ENCODE measurements at places on chromosomes 4 and X. TPM values are rescaled to one million over a fixed set of nuclear protein-coding genes. Genes with fewer than 3 reads are reported as not detected.

The FHIP1A gene
- 0.90 TPM for total RNA-seq

The HSD17B11 gene
- total RNA-seq, result 16.5 TPM

The ZNF827 gene
- 17.3 TPM for total RNA-seq

The DRD5 gene
- total RNA-seq, result not detected

The DGKK gene
- not detected for total RNA-seq

The SERPINA7 gene
- not detected for total RNA-seq

The SATL1 gene
- total RNA-seq, result not detected

The SMPX gene
- total RNA-seq, result not detected

The MAGEC2 gene
- not detected for total RNA-seq

The TEX11 gene
- not detected for total RNA-seq

The SLC10A4 gene
- total RNA-seq, result not detected

The REELD1 gene
- not detected for total RNA-seq

- DNase-seq, result no peak
These were observed 180.0 kb downstream of the CFAP299 start for GRCh38 chr4:80515496-80515895.

DNA sequence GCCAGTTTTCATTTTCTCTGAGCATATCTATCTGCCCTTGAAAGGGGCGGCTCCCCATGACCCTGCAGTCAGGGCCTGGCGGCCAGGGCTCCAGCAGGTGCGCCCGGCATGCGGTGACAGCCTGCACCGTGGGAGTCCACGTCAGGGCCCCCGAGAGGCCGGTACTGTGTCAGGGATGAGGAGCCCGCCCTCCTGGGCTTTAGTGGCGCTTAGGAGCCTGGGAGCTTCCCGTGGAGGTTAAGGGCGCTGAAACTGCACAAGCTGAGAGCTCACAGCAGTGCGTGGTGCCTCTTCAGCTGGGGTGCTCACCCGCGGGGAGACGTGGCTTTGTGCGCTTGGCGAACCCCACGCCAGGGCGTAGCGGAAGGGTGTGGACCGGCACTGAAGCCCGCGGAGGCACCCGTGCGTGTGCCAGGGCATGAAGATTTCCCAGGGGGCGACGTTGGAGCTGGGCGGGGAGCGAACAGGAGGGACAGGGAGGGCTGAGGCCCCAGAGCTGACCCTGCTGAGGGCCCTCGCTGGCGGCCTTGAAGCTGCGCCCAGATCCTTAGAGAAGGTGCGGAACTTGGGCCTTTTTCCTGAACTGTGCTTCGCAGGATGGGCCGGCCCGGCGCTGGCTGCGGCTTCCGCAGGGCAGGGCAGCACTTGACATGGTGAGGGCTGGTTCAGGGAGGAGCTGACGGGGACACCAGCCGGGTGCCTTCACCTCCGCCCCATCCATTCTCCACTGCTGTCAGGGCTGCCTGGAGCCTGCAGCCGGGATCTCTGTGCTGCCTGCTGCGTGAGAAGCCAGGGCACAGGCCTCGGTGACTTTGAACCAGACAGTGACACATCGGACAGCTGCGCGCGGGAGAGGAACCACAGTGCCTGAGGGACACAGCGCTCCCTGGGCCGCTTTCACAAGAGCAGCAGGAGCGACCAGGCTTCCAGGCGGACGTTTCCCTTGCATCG, 32.9 kb downstream of the HTT-AS start:
- peak; percentile 70 for DNase-seq

DNA sequence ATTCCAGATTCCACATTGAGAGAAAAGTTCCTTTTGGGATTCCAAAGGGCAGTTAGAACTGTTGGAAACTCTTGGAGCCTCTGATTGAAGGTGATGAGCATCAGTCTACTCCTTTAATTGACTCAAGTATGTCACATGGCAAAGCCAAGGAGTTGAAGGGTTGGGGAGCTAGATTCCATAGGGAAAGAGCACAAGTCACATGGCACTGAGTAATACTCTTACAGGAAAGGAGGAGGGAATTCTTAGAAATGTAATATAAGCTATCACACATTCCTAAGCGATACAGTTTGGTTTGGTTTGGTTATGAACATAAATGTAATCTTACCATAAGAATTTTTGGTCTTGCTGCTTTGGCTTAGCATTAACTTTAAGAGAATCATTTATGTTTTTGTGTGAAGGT, 15.7 kb downstream of the SPCS3 start:
- DNase-seq, result no peak

- no peak for DNase-seq
These were observed 103.8 kb downstream of the EFNB1 start for GRCh38 chrX:68932611-68933010.

- DNase-seq, result no peak
These were observed 85.6 kb upstream of the EFHC2 start for GRCh38 chrX:44428989-44429627.

DNA sequence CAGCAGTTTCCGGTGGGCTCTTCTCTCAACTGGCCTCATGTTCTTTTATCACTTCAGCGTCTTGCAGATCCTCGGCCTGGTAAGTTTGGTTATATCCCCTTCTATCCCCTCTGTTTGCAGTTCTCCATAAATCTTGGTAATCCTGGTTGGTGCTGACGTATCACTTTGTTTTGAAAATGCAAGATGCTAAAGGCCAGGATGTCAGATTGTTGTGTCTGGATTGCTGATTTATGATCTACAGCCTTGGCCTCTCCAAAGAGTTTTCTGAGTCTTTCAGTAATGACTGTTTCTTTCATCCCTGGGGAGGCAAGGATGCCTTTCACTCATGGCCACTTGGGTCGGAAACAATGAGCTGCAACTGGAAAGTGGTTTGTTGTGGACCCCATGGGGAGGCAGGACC, 146.4 kb downstream of the AMMECR1 start:
- no peak for DNase-seq

- no peak for DNase-seq
These were observed 33.9 kb downstream of the ZBTB49 start for GRCh38 chr4:4323705-4324534.

GRCh38 chr4:106367072-106367471, 1.5 kb downstream of the GIMD1 start:
- no peak for DNase-seq

DNA sequence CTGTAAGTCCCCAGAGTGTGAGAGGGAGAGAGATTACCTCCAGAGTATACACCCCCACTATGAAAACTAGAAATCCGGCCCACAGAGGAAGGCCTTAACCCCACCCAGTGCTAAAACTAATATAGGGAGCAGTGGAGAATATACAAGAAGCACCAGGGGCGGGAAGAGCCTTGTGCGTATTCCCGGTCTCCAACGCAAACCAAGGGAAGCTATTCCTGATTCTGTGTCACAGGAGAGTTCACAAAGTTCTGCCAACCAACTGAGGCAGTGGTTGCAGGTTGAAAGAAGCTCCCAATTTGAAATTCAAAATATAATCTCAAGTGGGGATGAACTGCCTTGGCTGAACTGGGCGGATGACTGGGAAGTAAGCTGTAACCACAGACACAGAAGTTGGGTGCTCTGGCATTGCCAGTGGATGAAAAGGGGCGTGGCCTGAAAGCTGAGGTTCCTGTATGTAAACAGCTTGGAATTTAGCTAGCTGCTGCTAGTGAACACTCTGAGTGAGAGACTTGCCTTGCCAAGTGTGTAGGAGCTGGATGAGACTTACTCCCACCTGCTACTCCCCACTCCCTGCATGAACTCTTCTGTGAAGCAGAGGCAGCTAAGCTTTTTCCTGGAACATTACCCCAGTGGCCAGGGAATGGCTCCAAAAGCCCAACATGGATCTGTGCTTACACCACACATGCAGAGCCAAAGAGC, 32.7 kb downstream of the ELF2 start:
- DNase-seq, result peak; percentile 57

DNA sequence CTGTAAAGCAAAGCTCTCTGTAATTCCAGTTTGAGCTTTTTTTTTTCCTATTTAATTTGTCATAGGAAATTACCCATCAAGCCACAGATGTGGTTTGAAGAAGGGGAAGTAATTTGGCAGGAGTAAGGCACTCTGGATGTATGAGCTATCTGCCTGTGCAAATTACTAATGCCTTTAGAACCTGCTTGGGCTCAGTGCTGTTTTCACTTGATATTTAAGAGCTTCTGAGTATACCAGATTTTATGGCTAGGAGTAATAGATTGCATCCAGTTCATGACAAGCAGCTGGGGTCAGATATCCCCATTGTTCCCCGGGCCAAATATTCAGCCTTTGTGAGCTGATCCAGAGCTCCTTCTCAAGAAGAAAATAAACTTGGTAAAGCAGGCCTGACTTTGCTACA, 89.1 kb downstream of the DCAF8L2 start:
- DNase-seq, result no peak

GRCh38 chr4:8152865-8153257, 5.8 kb downstream of the ABLIM2 start:
- DNase-seq, result no peak

GRCh38 chr4:184293552-184293951, 75.9 kb upstream of the ENPP6 start:
- no peak for DNase-seq

DNA sequence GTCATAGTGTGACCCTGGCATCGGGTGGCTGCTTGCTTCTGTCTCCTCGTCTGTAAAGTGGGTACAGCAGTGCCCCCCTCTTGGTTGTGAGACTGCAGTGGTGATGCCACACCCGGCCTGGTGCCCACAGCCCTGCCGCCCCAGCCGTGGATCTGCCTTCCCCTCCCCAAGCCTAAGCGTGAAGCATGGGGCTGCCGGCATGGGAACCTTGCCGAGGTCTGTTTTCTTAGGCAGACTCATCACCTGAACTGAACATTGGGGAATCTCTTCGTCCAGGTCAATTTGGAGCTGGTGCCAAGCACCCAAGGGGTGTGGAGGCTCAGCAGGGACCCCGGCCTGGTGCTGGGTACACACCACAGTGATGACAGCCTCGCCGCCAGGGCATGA, 108.4 kb downstream of the PSAPL1 start:
- no peak for DNase-seq

- DNase-seq, result no peak
These were observed 136.0 kb downstream of the UGT8 start for GRCh38 chr4:114734594-114734993.

- no peak for DNase-seq
These were observed 77.4 kb upstream of the PRSS48 start for GRCh38 chr4:151199319-151200190.

DNA sequence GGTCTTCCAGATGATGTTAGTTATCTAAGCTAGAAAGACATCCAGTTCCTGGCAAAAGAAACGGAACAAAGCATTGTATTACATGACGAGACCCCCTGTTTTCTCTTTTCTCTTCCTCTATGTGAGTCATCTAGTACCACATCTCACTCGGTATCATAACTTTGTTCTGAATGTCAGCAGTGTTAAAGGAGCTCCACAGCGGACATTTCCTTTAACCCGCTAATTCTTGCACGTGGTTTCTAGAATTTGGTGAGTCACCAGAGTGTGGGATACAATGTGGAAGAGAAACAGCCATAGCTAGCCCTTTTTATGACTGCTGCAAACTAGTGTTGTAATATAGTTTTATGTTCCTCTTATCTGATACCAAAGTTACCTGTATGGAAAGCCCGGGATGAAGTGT, 243.7 kb downstream of the TENM3 start:
- DNase-seq, result no peak

- no peak for DNase-seq
These were observed 61.8 kb downstream of the C4orf50 start for GRCh38 chr4:5956285-5957021.

DNA sequence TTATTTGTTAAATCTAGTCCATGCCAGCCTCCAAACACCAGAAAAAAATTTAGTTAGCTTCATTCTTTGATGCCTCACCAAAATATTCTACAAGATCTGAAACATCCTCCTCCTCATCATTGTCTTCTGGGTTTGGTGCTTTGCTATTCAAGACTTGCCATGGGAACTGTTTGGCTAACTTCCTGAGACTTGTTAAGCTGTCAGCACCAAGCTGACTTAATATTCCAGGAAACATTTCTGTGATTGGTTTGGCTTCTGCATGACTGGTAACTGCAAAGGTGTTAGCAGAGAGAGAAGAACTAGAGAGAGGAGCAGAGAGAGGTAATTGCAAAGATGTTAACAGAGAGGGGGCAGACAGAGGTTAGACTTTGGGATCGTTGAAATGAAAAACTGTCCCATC, 101.3 kb downstream of the PALLD start:
- DNase-seq, result peak; percentile 39

- peak; percentile 68 for DNase-seq
These were observed 33.2 kb upstream of the CLDN24 start for GRCh38 chr4:183355405-183355804.

DNA sequence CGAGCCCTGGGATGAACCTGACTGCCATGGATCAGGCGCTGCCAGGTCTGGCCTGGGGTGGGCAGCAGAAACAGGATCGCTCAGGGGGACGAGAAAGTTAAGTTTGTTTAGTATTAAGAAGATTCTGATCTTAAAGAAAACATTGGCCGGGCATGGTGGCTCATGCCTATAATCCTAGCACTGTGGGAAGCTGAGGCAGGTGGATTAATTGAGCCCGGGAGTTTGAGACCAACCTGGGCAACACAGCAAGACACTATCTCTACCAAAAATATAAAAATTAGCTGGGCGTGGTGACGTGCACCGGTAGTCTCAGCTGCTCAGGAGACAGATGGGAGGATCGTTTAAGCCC, 696 bp upstream of the FLNA start:
- no peak for DNase-seq

DNA sequence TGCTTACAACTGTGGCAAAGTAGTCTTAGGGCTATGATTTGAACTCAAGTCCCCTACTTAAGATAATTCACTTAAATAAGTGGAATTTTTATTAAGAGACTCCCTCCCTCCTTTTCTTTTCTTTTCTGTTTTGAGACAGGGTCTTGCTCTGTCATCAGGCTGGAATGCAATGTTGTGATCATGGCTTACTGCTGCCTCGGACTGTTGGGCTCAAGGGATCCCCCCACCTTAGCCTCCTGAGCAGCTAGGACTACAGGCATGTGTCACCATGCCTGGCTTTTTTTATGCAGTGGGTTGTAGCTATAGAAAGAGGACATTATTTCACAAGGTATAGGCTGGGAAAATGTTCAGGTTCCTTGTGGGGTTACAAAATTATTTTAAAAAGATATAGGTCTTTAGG, 19.2 kb downstream of the DIAPH2 start:
- DNase-seq, result no peak

DNA sequence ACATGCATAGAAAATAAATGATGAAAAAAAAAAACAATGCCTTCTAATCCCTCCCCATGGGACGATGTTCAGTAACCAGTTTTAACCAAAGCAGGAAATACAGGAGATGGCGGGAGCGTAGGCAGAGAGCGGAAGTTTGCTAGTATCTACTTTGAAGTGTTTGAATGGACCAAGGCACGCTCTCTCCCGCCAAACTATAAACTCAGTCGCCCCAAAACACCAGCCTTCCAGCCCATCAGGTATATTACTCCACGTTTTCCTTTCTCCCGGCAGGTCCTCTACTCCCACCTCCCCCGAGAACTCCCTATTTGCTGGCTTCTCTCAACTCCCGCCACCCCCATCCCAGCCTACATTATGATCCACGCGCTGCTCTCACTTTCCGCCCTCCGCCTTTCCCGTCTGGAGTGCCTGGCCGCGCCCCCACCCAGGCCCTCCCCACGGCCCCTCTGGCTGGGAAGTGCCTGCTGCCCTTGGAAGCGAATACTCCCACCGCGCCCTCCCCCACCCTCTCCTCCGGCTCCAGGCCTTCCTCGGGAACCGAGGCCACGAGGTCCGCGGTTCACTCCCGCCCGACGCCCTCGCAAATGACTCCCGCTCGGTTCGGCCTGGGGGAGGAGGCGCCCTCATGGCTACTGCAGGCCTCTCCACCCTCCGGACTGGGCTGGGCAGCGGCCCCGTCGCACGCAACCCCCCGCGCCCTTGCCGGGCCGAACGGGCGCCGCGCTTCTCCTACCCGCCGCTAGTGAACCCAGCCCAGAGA, 723 bp downstream of the DHX15 start:
- peak; percentile 17 for DNase-seq
